Prostate gland (tissue), 2 donors: ENCODE measurements at places on chromosomes 11 and 22.

- H3K36me3 ChIP-seq: no peaks in the 10 kb centered on the region
- no peaks in the 10 kb centered on the region for H3K4me1 ChIP-seq
- no peak overlapping the region for H3K4me3 ChIP-seq
- DNase-seq: no peak
Observed at GRCh38 chr11:115555336-115556090, 51.3 kb upstream of the CADM1 start.

GRCh38 chr11:113481226-113481625 lies 6.0 kb upstream of the DRD2 start:
- H3K27me3 ChIP-seq: peaks cover 8% of the 10 kb centered on the region
- H3K4me1 ChIP-seq: no peaks in the 10 kb centered on the region
- no peak overlapping the region for H3K4me3 ChIP-seq
- H3K36me3 ChIP-seq: no peaks in the 10 kb centered on the region
- no peak for DNase-seq
- no peak overlapping the region for H3K27ac ChIP-seq

- H3K36me3 ChIP-seq: peaks cover under 1% of the 10 kb centered on the region
Observed at GRCh38 chr22:40399621-40400020, 29.2 kb downstream of the SGSM3 start.

DNA sequence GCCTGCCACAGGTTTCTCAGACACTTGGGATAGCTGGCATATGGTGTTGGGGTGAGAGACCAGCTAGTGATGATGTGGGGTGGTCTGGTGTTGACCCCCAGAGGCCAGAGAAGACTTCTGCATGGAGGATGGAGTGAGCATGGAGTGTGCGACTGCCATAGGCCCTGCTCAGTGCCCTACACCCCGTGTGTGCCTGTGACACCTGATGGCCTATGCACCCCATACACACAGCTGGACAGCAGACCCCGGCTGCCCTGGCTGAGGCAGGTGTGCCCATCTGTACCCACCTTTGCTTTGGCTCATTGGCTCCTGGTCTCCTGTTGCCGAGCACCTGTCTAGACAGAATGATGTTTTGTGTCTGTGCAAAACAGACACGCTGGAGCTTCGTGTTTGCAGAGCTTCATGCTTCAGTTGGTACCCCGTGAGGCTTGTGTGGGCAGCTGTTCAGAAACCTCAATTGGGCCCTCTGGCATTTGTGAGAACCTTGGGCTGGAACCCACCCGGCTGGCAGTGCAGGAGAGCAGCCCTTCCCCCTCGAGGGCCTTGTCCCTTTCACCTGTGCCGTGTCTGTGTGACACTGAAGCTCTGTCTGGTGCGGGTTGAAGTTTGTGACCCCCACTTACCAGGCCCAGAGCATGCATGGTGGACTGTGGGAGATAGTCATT lies 27.6 kb downstream of the BCR start:
- H3K4me3 ChIP-seq: no peak overlapping the region
- DNase-seq: no peak
- H3K27me3 ChIP-seq: no peaks in the 10 kb centered on the region
- no peak overlapping the region for H3K27ac ChIP-seq
- no peaks in the 10 kb centered on the region for H3K36me3 ChIP-seq

- no peak overlapping the region for H3K27ac ChIP-seq
- no peaks in the 10 kb centered on the region for H3K4me1 ChIP-seq
- no peak overlapping the region for H3K4me3 ChIP-seq
Observed at GRCh38 chr11:91310085-91310484, 914.5 kb upstream of the FAT3 start.

DNA sequence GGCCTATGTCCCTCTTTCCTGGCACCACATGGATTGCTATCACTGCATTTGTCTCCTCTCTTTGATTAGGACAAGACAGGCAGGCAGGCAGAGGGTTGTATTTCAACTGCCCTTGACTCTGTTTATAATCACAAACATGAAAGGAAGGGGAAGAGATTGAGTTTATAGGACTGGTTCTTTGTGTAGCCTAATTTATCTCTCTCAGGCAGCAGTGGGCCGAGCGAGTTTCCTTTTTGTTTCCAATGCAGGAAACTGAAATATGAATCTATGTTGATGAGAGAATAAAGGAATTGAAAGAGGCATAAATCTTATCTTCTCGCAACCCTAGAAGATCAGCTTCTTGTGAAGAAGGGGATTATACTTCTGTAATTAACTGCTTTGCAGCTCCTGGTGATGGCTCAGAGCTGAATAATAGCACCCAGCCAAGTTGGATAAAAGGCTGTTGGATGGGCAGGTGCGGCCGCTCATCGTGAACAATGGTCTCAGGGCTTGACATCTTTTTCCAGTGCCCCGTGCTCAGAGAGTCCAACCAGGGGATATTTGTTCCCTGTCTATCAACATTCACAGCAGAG lies 80.6 kb upstream of the SYT13 start:
- no peaks in the 10 kb centered on the region for H3K36me3 ChIP-seq
- no peak for DNase-seq
- H3K4me1 ChIP-seq: peaks cover 2% of the 10 kb centered on the region
- H3K27ac ChIP-seq: peak overlapping the region; percentile 5

- no peak overlapping the region for H3K27ac ChIP-seq
- no peaks in the 10 kb centered on the region for H3K4me1 ChIP-seq
- no peaks in the 10 kb centered on the region for H3K36me3 ChIP-seq
- no peak overlapping the region for H3K4me3 ChIP-seq
- DNase-seq: no peak
Observed at GRCh38 chr11:89484896-89485295, 6.3 kb downstream of the NOX4 start.

DNA sequence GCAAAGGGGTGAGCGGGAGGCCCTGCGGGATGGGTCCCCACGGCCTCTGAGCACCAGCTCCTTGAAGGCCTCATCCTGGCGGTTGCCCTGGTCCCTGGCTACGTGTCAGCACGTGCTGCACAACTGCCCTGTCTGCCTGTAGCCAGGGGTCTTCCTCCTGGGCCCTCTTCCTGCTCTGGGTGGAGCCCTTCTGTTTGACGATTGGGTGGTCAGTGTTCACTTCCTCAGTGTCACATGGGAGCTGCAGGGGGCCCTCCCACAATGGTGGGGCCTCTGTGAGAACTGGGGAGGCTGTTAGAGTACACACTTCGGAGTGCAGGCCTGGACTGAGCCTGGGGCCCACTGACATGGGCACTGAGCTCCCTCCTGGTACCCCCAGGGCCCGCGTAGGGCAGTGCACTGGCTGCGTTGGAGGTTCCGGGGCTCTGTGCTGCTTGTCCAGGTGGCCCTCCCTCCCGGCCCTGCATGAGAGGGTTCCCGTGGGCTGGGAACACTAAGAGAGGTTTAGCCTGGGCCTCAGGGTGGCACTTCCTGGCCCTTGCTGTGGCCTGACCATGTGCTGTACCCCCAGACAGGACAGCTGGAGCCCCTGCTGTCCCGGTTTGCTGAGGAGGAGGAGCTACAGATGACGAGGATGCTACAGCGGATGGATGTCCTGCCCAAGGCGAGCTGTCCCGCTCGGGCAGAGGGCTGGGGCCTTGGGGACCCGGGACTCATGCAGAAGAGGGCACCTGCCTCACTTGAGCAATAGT lies 13.8 kb downstream of the DGCR6L start:
- no peaks in the 10 kb centered on the region for H3K36me3 ChIP-seq
- no peak overlapping the region for H3K27ac ChIP-seq
- no peaks in the 10 kb centered on the region for H3K27me3 ChIP-seq
- no peak overlapping the region for H3K4me3 ChIP-seq

DNA sequence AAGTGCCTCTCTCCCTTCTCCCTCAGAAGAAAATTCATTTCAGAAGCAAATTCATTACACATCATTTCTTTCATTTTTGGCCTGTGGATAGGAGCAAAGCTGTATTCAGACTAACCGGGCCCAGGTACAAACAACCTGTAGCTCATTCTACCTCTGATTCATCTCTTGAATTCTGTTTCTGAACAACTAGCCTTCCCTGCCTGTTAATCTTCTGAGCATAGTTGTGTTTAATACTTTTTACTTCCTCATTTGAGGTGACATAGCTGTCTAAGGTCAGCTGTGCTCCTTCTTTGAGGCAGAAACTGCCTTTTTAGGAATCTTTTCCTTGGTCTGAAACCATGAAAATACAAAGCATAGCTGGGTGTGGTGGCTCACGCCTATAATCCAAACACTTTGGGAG lies 12.6 kb upstream of the IL18BP start:
- H3K36me3 ChIP-seq: no peaks in the 10 kb centered on the region
- H3K4me3 ChIP-seq: no peak overlapping the region
- H3K27ac ChIP-seq: no peak overlapping the region
- no peaks in the 10 kb centered on the region for H3K27me3 ChIP-seq
- no peak for DNase-seq
- no peaks in the 10 kb centered on the region for H3K4me1 ChIP-seq

DNA sequence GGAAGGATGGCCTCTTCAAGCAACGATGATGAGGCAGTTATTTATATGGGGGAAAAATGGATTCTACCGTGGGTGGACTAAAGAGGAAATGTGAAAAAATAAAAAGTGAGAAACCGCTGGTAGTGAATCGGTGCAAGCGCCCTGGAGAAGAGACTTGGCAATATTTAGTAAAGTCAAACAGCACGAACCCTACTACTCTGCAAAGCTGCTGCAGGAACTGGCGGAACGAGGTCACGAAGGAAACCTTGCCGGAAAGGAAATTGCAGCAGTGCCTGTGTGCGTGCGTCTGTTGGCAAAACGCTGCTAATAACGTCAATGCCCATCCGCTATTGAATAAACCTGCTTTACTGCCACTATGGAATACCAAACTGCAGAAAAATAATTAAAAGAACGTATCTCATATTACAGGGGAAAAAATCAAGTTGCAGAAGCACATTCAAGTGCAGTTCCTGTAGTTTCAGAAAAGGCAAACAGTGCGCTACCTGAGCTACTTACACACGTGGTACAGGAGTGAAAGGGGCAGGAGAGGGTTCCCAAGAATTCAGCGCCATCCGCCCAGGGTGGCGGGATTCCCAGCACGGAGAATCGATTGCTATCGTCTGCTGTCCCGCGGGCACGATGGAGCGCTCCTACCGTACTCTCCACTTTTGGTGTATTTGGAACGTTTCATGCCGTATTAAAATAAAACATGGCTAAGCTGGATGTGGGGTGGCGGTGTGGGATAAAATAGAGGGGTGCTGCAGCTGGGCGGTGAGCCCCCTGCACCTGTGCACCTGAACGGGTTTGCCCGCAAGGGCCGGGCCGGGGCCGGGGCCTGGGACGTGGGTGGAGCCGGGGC lies 585 bp upstream of the NADSYN1 start:
- peaks cover 16% of the 10 kb centered on the region for H3K4me1 ChIP-seq
- H3K36me3 ChIP-seq: no peaks in the 10 kb centered on the region
- peak overlapping the region; percentile 86 for H3K27ac ChIP-seq
- no peaks in the 10 kb centered on the region for H3K27me3 ChIP-seq

DNA sequence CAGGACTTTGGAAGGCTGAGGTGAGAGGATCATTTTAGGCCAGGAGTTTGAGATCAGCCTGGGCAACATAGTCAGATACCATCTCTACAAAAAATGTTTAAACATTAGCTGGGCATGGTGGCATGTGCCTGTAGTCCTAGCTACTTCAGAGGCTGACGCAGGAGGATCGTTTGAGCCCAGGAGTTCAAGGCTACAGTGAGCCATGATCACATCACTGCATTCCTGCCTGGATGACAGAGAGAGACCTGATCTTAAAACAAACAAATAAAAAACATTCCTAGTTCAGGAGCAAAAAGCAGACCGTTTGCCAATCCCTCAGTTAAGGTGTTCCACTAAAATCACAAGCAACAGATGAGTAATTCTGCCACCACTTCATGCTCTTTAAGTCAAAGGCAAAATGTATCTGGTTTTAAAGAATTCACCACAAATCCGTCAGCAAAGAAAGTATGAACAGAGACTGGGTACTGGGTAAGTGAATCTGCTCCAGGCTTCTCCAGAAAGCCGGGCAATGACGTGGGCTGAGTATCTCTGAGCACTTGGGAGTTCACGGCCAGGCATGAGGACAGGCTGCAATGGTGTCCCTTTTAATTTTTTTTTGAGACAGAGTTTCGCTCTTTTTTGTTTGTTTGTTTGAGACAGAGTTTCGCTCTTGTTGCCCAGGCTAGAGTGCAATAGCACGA lies 19.5 kb downstream of the CLTCL1 start:
- H3K4me1 ChIP-seq: peaks cover 4% of the 10 kb centered on the region
- no peak overlapping the region for H3K4me3 ChIP-seq
- H3K36me3 ChIP-seq: no peaks in the 10 kb centered on the region
- H3K27ac ChIP-seq: peak overlapping the region; percentile 45
- DNase-seq: peak; percentile 49

DNA sequence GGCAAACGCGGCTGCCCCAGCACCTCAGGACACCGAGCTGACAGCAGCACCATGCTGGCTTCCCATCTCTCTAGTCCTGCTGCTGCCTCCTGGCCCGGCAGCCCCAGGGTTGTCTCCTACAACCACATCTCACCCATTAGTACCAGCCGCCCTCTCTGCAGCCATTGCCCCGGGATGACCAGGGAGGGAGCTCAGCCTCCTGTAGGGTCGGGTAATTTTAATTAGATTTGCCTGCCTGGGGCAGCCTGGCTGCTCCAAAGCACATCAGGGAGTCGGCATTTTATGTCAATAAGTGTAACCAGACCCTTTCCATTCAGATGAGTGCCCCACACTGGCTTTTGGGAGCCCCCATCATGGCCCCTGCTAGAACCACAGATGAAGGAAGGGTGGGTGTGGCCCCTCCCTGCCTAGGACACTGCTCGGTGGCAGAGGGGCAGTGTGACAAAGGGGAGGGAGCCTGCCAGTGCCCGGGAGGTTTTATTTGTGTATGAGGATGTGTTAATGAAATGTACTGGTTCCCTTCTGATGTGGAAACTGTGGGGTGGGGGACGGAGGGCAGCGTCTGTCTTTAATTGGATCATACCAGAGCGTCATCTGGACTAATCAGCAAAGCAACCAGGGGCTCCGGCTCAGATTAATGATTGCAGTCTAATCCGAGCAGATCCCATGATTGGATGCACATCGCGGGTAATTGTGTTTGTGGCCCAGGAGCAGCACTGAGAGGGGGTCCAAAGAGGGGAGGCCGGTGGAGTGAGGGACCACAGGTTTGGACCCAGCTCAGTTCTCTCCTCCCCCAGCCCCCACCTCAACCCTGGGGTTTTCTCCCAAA lies 125.3 kb downstream of the FEZ1 start:
- H3K4me3 ChIP-seq: no peak overlapping the region
- no peak for DNase-seq
- H3K27me3 ChIP-seq: no peaks in the 10 kb centered on the region
- H3K27ac ChIP-seq: no peak overlapping the region
- no peaks in the 10 kb centered on the region for H3K4me1 ChIP-seq

DNA sequence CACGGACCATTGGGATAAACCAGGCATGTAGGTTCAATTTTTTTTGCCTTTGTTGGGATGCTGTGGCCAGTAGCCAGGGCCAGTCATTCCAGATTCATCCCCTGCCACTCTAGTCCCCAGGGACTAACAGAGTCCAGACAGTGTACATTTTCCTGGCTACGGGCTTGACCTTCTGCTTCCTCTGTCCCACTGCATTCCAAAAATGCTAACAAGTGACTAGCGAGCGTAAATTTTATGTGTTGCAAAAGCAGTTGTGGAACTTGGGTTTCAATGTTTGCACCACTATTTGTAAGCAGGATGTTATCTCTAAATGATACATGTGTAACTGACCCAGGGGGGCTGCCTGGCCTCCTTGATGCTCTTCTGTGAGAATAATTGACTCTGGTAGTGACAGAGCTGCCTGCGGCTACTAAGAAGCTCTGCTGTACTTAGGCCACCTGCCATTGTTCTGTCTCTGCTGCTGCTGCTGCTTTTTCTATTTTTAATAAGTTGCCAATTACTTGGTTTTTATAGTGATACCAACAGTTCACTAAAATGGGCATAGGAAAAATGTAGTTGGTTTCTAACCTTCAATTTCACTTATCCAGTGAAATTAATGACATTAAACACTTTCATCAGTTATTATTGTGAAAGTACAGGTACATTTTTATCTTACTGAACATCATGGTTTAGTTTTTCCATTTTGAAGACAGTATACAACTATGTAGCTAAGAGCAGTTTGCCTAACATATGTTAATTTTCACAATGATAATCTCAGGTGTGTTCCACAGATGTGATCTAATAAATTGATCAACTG lies 26.8 kb downstream of the TNRC6B start:
- no peak for DNase-seq
- no peaks in the 10 kb centered on the region for H3K36me3 ChIP-seq
- H3K4me1 ChIP-seq: no peaks in the 10 kb centered on the region
- H3K4me3 ChIP-seq: no peak overlapping the region
